ENCODE measurements at places on chromosomes 3 and 15. TPM values are rescaled to one million over a fixed set of nuclear protein-coding genes. Genes with fewer than 3 reads are reported as not detected.
A peak's percentile ranks its signal among the peaks of the same experiment; 100 is the strongest.

GRCh38 chr3:161231861-161232260, 10.8 kb downstream of the NMD3 start:
- no peaks in the 10 kb centered on the region for H3K27me3 ChIP-seq
- no peaks in the 10 kb centered on the region for H3K4me1 ChIP-seq
- H3K27ac ChIP-seq = no peak overlapping the region
- no peak for DNase-seq
- H3K4me3 ChIP-seq = no peak overlapping the region
- H3K36me3 ChIP-seq = peaks cover 9% of the 10 kb centered on the region

GRCh38 chr3:142782616-142783015, 58.8 kb downstream of the TRPC1 start:
- DNase-seq = no peak
- no peak overlapping the region for H3K27ac ChIP-seq
- no peaks in the 10 kb centered on the region for H3K4me1 ChIP-seq

- no peaks in the 10 kb centered on the region for H3K4me1 ChIP-seq
- H3K27me3 ChIP-seq = no peaks in the 10 kb centered on the region
- no peak overlapping the region for H3K27ac ChIP-seq
- H3K4me3 ChIP-seq = no peak overlapping the region
These were observed 99.7 kb downstream of the ROBO2 start for GRCh38 chr3:77139624-77140023.

GRCh38 chr3:34995796-34996430, 643.4 kb upstream of the ARPP21 start:
- H3K36me3 ChIP-seq = no peaks in the 10 kb centered on the region
- no peak overlapping the region for H3K4me3 ChIP-seq
- H3K27ac ChIP-seq = no peak overlapping the region
- no peaks in the 10 kb centered on the region for H3K4me1 ChIP-seq
- no peak for DNase-seq
- H3K27me3 ChIP-seq = no peaks in the 10 kb centered on the region

The IGSF11 gene
- total RNA-seq = 0.40 TPM

DNA sequence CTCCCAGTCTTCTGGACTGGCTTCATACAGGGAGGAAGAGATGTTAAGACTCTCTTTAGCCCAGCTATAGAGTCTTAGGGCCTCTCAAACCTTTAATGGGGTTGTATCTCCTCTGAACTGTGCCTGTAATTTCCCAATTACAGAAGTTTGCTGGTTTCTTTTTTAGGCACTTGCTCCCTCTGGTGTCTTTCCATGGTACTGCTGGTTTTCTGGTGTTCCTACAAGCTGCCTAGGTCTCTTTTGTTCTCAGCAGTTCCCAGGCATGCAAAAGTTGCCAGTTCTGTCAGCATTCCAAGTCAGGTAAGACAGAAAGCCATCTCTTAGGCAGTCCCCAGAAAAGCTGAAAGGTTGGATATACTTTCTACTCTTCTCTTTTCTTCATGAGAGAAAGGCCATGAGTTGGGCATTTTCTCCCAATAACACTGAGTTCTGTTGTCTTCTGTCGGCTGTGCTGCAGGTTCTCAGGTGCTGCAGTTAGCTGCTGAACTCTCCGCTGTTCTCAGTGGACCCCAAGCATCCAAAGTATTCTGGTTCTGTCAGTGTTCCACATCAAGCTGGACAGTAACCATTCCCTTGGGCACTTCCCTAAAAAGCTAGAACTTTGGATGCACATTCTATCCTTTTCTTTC, 54.4 kb upstream of the EHHADH start:
- H3K27me3 ChIP-seq = no peaks in the 10 kb centered on the region
- H3K27ac ChIP-seq = no peak overlapping the region
- DNase-seq = peak; percentile 69
- H3K4me3 ChIP-seq = no peak overlapping the region
- H3K36me3 ChIP-seq = no peaks in the 10 kb centered on the region
- no peaks in the 10 kb centered on the region for H3K4me1 ChIP-seq

The CP gene
- 22.3 TPM for total RNA-seq

DNA sequence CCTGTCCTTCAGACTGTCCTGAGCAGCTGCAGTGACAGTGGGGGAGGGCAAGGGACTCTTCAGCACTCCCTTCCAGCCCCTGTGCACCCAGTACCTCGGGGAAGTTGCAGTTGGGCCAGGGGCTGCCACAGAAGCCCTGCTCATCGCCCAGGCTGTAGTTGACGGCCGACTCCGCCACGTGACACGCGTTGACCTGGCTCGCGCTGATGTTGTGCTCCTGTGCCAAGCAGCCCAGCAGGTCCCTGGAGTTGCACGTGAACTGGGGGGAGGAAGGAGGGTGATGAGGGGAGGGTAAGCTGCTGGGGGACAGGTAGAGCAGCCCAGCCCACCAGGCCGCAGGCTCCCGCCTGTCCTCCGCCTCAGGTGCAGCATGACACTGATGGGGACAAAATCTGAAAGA, 101.2 kb downstream of the SEC22A start:
- H3K27ac ChIP-seq = no peak overlapping the region
- no peaks in the 10 kb centered on the region for H3K27me3 ChIP-seq
- DNase-seq = no peak

GRCh38 chr3:8985411-8985831, 22.1 kb upstream of the RAD18 start:
- H3K4me3 ChIP-seq = no peak overlapping the region
- DNase-seq = no peak
- H3K36me3 ChIP-seq = no peaks in the 10 kb centered on the region

- no peaks in the 10 kb centered on the region for H3K27me3 ChIP-seq
- H3K36me3 ChIP-seq = no peaks in the 10 kb centered on the region
- H3K27ac ChIP-seq = no peak overlapping the region
- no peak for DNase-seq
- no peak overlapping the region for H3K4me3 ChIP-seq
These were observed 296.6 kb upstream of the NDN start for GRCh38 chr15:23983500-23984259.

Measured in hepatocyte (in vitro differentiated cells).